ENCODE measurements at places on chromosomes 11 and 22.

DNA sequence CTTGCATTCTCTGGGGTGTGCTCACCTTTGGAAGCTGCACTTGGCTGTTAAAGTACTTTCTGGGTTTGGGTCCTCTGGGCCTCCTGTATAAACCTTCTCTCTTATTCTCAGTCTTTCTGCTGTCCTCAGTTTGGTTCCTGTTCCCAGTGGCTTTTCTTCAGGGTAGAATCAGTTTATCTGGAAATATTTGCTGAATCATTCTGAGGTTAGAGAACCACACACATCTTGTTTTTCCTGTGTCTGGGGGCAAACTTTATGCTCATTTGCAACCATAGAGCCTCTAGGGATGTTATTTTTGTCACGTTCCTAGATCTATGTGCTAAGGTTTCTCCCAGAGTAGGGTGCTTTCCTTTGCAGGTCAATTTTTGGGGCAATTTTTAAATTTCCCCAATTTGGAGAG, 224.3 kb upstream of the C11orf87 start:
- no peak for DNase-seq

GRCh38 chr11:32105871-32106560, 15.1 kb downstream of the RCN1 start:
- DNase-seq: no peak

DNA sequence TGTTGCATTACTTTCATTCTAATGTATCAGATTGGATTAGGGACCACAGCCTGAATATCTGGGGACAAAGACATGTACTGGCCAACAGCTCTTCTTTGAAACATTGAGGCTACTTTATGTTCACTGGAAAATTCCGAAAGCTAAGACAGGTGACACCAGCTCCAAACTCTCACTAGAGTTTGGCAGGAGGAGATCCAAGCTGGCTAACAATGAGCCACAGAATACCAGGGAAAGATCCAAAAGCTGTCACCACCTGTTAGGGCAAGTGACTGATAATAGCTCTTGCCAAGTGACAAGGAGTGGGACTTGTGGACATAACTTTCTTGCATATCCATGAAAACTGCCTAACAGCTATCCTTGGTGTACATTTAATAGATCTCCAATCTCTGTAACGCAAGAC, 333.3 kb downstream of the TTC28 start:
- no peak for DNase-seq

DNA sequence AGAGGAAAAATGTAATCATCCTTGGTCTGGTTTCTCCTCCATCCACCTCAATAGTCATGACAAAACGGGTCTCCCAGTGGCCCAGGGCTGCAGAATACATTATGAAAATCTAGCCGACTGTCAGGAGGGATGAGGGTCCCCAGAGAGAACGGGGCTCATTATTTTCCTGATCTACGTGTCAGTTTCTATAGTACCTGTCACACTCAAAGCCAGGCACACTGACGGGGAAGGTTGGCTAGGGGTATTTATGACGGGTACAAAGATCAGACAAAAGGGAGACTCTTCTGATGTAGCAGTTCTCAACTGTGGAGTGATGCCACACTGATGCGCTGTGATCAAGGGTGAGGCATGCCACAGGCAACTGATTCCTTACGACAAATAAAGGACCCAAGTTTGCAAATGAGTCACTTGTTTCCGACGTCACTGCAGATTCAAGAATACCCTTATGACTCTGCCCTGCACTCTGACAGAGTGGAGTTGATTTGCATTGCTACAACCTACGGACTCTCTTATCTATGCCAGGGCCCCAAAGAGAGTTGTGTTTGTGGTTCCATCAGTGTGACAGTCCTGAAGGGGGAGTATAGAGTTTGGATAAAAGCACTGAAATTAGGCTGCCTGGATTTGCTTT, 188.2 kb upstream of the TBCEL start:
- peak; percentile 86 for DNase-seq

GRCh38 chr22:38657045-38657909, 839 bp downstream of the CBY1 start:
- DNase-seq: peak; percentile 53

GRCh38 chr11:120336641-120337354, 585 bp downstream of the ARHGEF12 start:
- peak; percentile 24 for DNase-seq

- DNase-seq: no peak
Measured at GRCh38 chr11:45288339-45288738, 2.2 kb upstream of the SYT13 start.

DNA sequence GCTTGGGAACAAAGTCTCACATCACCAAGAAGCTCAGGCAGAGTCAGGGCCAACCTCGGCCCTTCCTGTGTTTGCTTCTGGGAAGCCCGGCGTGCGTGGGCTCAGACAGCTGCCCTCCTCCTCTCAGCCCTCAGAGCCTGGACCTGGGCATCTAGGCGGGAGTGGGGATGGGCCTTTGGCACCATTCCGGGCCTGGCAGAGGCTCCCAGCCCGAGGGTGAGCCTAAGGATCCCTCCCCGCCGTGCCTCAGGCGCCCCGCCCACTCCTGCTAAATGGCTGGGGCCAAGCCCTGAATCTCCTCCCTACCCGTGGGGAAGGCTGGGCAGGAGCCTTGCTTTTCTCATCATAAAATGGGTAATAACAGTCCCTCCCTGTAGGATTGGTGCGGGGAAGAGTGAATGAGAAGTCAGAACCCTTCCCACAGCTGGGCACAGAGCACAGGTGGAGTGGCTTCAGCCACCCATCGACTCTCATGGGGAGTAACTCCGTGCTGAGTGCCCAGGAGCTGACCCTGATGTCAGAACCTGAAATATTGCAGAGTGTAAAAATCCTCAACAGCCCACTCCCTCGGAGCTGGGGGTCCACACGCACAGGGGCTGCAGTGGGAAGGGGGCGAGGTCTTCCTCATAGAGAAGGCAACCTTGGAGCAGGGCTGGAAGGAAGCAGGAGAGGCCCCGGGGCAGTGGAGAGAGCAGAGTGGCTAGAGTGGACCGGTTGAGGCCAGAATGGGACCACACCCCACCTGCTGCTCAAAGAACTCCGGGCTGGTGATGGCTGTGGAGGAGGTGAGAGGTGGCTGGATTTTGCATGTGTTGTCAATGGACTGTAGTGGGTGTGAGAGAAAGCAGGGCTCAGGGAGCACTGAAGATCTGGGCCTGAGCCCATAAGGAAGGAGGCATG, 18.8 kb upstream of the CDKN1C start:
- DNase-seq: no peak

- DNase-seq: no peak
Measured at GRCh38 chr11:71194710-71195109, 57.7 kb downstream of the SHANK2 start.

- DNase-seq: no peak
Measured at GRCh38 chr22:48753752-48754517, 1073.7 kb downstream of the BRD1 start.

- no peak for DNase-seq
Measured at GRCh38 chr11:122663056-122663740, 7.7 kb downstream of the UBASH3B start.

DNA sequence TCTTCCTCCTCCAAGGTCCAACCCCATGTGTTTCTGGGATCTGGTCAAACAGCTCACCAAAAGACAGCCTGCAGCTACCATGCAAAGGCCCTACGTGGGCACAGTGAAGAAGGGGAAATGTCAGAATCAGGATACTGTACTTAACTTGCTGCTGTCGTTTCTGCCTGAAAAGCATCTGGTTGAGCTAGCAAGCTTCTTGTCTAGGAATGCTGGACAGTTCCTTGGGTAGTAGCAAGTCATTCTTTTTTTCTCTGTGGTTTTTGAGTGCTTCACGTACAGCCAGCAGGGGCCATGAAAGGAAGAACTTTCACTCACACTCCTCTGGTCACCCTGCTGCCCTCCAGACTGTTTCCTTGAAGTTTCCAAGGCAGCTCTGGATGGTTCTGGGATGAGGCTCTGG, 24.7 kb downstream of the RCOR2 start:
- DNase-seq: no peak

GRCh38 chr11:26137651-26138050, 194.3 kb upstream of the ANO3 start:
- no peak for DNase-seq

GRCh38 chr22:48423481-48423911, 1404.2 kb downstream of the BRD1 start:
- no peak for DNase-seq

DNA sequence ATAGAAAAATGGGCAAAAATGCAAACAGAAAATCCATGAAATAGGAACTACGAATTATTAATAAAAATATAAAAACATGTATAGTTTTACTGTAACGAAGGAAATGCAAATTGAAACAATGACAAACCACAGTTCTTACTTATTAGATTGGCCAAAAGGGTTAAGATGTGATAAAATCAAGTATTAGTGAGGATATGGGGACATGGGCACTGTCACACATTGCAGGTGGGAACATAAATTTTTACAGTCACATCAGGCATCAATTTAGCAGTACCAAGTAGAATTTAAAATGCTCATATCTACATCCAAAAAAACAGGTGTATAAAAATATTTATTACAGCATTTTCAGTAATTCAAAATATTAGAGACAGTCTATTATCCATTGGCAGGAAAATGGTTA, 353.2 kb upstream of the API5 start:
- no peak for DNase-seq

DNA sequence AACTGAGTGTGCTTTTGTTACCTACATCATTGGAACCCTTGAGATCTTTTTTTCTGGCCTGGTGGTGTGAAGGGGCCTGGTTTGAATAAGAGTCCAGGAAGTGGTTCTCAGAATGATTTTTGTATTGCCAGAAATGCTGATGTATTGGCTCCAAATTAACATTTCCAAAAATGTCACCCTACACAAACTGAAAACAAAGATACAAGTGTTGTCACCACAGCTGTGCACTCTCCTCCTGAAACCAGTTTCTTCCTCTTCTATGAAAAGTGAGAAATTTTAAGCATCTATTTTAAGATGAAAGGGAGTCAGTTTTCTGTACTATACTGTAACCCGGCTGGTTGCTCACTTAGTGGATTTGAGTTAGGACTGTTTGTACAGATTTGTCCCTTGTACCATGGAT, 218.8 kb downstream of the PGR start:
- DNase-seq: no peak

DNA sequence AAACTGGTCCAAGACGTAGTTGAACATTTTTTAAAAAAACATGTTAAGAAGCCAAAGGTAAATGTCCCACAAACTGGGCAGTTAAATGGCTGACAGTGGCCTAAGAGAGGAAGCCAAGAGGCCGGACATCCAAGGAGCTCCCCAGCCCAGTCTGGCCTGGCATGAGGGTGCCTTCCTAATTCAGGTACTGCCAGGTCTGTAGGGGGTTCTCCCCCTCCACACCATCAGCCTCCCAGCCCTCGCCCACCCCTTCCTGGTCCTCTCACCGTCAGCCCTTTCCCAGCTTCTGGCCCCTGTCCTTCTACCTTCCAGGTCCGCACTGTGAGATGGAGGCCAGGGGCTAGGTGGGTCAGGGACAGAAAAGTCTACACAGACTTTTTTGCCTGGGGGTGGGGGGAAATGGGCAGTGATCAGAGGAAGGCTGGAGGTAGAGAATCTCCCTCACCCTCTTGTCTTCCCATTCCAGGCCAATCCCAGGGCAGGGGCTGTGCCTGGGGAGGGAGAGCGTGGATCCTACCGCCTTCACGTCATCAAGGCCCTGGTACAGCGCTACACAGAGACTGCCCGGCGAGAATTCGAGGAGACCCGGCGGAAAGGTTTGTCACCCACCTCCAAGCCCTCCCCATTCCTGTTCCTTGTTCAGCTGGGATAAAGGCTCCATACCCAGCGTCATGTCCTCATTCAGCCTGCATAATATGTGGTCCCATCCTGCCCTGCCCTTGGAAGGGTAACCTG, 6.0 kb downstream of the ART5 start:
- DNase-seq: no peak

GRCh38 chr22:46600273-46600796, 19.9 kb upstream of the GRAMD4 start:
- DNase-seq: no peak

DNA sequence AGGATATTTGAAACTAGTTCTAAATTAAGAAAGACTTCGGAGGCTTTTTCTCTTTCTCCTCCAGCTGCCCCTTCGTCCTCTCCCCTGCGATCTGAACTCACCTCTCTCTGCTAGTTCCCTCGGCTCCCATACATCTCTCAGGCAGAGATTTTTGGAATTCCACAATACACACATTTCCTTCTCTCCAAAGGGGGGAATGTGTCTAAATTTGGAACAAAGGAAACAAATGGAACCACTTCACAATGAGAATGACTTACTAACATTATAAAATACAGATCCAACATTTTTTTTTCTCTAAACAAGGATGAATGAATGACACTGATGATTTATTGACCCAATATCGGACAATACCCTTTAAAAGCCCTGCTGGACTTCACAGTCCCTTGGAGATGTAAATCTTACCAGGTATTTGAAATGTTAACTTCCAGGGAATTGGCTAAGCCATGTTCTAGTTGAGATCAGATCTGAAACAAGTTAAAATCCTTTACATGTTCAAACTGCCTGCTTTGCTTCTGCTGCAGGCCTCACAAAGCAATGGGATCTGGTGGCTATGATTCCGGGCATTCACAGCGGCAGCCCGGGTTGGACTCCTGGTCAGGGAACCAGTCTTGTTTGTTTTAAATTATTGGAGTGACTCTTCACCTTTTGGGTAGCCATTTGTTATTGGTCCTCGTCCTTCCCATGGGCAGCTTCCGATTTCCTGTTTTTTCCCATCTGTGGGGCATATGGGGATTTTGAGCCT, 20.5 kb upstream of the GSTP1 start:
- DNase-seq: no peak

DNA sequence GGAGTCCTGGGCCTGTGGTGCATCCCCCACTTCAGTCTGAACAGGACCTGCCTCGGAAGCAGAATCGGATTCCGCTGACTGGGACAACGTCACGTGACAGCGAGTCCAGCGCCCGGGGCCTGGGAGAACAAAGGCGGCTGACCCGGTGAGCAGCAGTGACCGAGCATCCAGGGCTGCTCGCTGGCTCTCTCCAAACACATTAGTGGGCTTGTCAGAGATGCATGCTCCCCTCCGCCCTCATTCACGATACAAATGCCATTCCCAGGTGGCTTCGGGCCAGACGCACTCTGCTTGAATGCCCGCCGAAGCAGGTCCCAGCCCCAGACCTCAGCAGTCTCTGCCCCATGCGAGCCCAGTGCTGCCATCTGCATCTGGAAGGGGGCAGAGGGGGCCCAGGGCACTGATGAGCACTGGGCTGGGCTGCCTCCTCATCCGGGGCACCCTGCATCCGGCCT, 91.0 kb downstream of the WNT7B start:
- DNase-seq: no peak

DNA sequence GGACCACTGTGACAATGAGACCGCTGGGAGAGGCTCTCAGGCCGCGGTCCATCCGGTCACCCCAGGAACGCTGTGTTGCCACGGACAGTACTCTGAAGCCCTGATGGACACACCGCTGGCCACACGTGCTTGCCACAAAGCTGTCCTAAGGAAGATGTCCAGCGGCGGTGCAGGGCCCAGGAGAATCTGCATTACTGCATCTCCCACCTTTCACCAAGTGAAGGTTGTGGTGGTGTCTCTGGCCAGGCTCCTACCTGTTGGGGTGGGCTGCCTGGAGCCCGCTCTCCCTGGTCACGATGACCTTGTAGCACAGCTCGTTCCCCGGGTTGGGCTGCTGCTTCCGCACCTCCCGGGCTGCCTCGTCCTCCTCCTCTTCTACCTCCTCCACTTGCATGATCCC, 4.2 kb downstream of the TTLL12 start:
- DNase-seq: no peak

Measured in activated CD4-positive, alpha-beta T cell treated with anti-CD3 and anti-CD28 coated beads, Interleukin-2, amount 50 U/mL, for 16 hours (primary cell).